T follicular helper cell (primary cell): ENCODE measurements at places on chromosomes 13 and 19.
A peak's percentile ranks its signal among the peaks of the same experiment; 100 is the strongest.

DNA sequence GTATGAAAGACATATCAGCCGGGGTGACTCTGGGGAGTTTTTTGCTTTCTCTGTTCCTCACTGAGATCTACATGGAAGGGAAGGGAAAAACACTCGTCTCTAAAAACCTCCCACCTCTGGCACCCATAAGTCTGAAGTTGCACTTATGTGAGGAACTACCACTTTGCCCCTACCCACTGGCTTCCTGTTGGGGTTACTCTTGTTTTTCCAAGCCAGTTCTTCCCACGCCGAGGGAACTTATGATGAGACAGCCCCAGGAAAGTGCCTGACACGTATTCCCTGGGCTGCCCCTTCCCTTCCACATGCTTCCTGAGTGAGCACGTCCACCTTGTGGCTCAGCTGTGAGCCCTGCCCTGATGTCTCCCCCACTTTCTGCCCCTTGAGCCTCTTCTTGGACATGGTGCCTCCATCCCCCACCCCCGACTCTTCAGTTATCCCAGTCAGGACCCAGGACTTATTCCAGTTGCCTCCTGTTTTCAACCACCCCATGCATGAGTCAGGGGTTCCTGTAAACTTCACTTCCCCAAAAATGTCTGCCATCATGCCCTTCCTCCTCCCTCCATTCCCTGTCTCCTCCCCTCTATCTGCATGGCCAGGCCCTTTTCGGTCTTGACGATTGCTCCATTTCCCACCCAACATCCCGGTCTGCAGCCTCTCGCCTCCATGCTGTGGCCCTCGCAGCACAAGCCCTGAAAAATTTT is 5.1 kb upstream of the SIGLEC7 start:
- DNase-seq = no peak

- no peak for DNase-seq
These were observed 3.5 kb upstream of the SBNO2 start for GRCh38 chr19:1177322-1178114.

- no peak for DNase-seq
These were observed 140.7 kb downstream of the PCCA start for GRCh38 chr13:100229603-100230002.

- DNase-seq = peak; percentile 48
These were observed 1.3 kb upstream of the CEACAM3 start for GRCh38 chr19:41795031-41795461.

DNA sequence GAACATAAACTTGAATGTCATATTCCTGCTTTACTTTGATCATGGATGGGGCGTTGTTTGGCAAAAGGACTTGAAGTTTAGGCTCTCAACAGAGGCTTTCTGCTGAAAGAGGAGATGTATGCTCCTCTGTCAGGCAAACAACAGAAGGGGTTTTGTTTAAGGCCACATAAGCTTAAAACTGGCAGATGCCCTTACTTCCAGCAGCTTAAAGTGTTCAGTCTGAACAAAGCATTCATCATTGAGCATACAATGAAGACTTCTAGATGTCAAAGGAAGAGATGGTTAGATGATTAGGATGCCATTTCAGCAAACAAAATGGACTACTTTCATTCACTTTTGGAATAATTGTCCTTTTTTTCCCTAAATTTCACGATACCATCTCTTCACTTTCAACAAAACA is 484.5 kb downstream of the SLITRK6 start:
- DNase-seq = no peak

DNA sequence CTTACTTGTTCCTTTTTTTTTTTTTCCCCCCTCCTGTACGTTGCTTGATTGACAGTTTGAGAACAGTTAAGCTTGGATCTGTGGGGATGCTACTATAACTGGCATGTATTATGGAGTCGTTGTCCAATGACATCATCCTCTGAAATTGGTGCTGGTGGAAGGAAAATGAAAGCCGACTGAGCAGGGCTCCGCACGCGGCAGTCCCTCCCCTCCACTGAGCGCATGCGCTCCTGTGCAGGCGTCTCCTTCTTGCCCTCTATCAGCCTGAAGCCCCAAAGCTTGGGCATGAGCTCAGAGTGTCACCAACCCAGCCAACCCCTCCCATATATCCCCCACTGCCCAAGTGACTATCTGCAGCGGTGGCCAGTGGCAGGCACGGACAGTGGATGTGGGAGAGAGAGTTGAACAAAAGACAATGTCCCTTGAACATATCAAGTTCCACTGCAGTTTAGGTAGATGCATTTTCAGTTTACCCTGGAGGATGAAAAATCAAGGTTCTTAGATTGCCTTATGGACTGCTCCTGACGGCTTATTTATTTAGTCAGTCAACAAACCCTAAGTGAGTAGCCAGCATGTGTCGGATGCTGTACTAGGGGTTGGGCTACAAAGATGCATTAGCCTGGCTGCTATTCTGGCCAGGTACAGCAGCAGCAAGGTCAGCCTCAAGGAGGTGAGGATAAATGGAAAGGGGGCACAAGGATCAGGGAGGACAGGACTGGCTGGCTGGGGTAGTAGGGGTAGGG is 20.8 kb downstream of the MBNL2 start:
- DNase-seq = no peak

DNA sequence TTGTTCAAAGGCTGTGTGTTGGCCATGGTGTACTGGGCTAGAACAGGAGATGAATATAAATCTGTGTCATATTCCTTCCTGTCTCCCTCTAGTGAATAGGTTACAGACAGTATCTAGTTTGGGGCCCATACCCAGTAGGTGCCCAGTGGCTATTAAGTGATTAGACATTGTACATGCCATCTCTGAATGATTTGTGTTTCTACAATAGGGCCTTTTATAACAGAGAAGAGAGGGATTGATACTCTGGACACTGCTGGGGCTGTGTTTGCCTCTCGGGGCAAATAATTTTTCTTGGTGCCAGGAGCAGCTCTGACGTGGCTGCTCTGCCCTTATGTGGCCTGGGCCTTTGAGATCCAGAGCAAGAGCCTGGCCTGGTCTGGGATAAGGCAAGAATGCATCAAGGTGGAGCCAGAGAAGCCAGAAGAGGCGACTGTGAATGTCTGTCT is 403.1 kb downstream of the SPRY2 start:
- DNase-seq = no peak

DNA sequence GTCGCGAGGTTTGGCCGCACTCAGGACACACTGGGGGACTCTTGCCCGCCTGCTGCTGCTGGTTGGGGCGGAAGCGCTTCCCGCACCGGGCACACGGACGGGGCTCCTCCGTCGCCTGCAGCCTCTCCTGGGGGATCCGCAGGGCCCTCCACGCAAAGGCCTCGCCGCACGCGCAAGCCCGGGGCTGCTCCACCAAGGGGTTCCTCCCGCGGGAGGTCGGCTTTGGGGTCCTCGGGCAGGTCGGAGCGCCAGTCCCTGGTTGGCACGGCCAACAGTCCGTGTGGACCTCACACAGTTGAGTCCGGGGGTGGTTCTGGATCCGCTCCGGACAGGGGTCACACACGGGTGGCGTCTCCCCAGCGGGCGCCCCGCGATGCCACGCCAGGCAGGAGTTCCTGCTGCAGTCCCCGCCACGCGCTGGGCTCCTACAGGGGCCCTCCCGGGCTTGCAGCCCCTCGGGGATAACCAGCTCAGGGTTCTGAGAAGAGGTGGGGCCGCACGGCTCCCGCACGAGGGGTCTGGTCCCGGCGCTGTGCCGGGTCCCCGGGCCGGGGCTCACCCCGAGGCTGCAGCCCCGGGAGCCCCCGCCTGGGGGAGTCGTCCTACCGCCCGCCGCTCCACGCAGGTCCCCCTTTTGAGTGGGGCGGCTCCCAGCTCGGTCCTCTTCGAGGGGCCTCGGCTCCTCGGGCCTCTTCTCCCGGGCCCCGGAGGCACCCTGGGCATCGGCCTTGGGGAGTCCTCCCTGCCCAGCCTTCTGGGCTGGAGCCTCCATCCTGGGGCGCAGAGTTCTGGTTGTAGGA is 6.2 kb upstream of the ZNF497 start:
- DNase-seq = no peak
